ENCODE measurements at places on chromosomes 12 and 14. TPM values are rescaled to one million over a fixed set of nuclear protein-coding genes. Genes with fewer than 3 reads are reported as not detected.

DNA sequence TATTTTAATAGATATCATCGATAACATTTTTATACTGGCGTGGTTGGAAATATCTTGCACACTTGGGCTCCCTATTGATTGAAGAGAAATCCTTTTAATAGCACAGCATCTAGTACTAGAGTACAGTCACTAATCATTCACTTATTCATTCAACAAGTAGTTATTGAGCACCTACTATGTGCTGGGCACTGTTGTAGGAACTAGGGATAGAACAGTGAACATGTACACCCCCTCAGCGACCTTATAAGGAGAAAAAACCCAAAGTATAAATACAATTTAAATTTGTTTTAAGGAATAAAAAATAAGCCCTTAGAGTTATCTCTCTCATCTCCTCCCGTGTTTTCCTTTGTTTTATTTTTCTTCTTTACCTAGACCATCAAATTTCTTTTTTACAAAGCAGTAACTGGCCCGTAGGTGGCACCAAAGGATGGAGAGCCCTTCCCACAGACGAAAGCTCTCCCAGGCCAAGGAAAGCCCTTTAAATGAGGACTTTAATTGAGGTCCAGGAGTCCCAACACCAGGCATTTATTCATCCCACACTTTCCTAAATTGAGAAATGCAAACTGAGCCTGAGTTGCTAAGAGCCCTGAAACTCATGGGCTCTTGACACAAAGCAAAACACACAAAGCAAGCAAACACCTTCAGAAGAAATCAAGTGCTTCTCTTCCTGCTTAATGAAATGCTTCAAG is 29.0 kb downstream of the PEBP1 start:
- no peak overlapping the region for H3K4me3 ChIP-seq
- peaks cover 26% of the 10 kb centered on the region for H3K36me3 ChIP-seq
- no peak overlapping the region for H3K27ac ChIP-seq
- DNase-seq, result no peak
- no peaks in the 10 kb centered on the region for H3K27me3 ChIP-seq

DNA sequence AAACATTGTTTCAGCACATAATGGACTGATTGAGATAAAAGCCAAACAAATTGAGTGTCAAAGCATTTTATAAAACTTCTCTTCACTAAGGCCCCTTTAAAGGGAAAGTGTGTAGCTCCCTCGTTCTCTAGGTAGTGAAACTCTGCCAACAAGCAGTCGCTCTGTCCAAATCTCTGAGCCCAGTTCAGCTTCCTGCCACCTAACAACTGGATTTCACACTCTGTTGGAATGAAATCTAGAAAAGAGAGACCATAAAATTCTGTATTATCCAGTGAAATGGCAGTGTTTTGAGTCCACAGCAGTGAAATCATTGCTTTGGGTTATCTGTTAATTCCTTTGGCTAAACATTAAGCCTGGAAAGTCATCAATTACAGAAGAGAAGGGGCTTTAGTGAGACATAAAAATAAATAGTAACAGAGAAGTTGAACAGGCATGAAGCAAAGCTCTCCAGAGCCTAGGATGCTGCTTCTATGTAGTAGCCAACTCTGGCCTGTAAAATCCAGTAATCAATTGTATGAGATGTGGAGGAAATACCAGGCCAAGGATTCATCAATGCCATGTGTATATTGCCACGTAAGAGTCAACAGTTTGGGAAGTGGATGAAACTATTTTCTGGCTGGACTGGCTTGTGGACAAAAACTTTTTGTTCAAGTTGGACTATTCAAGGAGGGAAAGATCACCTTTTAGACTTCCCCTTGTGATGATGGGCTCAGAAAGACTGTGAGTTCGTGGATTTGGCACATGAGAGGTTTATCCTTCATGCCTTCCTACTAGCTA is 122.5 kb downstream of the WIF1 start:
- no peak overlapping the region for H3K27ac ChIP-seq
- H3K4me3 ChIP-seq, result no peak overlapping the region
- H3K4me1 ChIP-seq, result no peaks in the 10 kb centered on the region
- peaks cover 35% of the 10 kb centered on the region for H3K27me3 ChIP-seq

DNA sequence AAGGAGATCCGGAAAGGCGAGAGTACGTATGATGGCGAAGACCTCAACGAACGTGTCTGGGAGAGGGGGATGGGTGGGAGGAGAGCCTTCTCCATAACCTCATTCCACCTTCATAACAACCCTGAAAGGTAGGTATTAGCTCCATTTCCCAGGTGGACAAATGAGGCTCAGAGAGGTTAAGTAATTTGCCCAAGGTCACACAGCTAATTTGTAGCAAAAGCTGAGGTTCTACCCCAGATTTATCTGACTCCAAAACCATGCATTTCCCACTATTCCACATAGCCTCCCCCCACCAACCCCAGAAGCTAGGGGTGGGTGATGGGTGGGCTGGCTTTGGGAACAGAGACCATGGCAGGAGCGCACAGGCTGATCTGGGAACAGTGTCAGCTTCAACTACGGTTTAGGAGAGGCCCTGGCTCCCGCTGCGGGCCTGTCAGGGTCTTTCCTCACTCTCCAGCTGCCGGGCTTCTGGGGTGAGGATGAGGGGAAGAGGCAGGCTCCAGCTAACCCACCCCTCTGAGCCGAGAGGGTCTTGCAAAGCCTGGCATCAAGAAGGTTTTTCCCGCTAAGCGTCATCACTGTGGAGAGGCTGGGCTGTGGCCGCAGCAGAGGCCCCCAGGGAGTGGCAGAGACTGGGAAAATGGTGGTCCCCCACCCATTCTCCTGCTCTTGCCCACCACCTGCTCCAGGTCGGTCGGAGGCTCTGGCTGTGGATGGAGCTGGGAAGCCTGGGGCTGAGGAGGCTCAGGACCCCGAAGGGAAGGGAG is 8.9 kb downstream of the CHGA start:
- no peaks in the 10 kb centered on the region for H3K4me1 ChIP-seq
- DNase-seq, result no peak
- H3K27me3 ChIP-seq, result no peaks in the 10 kb centered on the region
- no peaks in the 10 kb centered on the region for H3K36me3 ChIP-seq
- H3K4me3 ChIP-seq, result no peak overlapping the region

DNA sequence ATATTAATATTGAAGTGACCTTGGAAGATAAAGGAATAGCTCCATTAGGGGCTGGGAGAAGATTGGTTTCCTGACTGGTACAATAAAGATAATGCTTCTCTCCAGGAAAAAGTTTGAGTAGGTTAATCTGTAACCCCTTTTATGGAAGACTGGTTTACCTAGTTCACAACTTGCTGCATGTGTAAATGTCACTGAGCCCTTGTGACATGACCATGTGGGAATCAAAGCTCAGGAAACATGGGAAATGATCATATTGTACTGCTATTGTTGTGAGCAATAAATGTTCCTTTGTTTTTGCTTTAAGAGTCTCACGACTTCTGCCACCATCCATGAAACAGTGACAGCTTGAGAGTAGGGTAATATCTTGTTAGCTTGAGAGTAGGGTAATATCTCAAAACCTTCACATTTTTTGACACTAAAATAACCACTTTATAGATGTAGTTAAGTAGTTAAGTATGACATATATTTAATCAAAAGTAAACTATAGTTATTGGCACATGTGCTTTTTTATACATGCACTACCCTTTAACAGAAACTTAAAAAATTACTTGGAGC is 1338.6 kb downstream of the FSCB start:
- H3K36me3 ChIP-seq, result no peaks in the 10 kb centered on the region
- no peaks in the 10 kb centered on the region for H3K27me3 ChIP-seq
- no peak overlapping the region for H3K27ac ChIP-seq
- no peak overlapping the region for H3K4me3 ChIP-seq
- DNase-seq, result no peak

GRCh38 chr12:60148109-60148508 is 552.3 kb downstream of the SLC16A7 start:
- no peaks in the 10 kb centered on the region for H3K27me3 ChIP-seq
- DNase-seq, result no peak
- no peak overlapping the region for H3K27ac ChIP-seq
- no peaks in the 10 kb centered on the region for H3K36me3 ChIP-seq

DNA sequence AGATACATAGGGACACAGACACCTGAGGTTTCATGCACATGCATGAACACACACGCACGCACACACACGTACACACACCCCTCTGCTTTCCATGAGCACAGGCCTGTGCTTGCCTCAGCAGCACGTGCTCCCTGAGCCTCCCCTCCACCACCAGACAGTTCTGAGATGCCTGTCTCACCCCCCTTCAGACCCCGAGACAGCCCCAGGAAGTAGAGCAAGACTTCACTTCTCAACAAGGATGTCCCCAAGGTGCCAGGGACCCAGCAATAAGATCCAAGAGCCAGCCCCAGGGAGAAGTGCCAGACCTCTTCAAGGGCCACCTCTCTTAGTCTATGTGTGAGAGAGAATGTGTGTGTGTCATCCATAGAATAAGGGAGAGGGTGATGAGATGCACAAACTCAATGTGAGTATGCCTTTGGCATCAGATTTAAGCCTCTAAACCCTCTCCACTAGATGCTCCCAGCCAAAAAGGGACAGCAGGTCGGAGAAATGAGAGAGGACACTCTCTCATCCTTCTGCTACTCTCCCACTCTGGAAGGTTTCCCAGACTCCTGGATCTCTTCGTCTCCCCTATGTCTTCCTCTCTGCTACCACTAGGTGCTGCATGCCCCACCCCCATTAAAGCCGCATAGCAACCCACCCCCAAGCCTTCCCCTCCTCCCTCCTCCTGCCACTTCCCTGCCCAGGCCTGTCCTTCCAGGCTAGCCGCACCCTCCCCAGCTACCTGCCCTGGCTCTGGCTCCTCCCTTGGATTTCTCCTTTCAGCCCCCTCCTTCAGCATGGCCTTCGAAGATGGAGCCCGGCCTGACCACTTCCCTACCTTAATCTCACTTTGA is 7.7 kb downstream of the RARG start:
- no peaks in the 10 kb centered on the region for H3K27me3 ChIP-seq
- H3K4me3 ChIP-seq, result peak overlapping the region; percentile 48
- peaks cover 4% of the 10 kb centered on the region for H3K36me3 ChIP-seq
- DNase-seq, result no peak
- H3K4me1 ChIP-seq, result peaks cover 59% of the 10 kb centered on the region
- peak overlapping the region; percentile 76 for H3K27ac ChIP-seq

Gene RASSF9
- total RNA-seq, result not detected

Gene MMP14
- total RNA-seq, result 6.8 TPM

Gene KLRC3
- total RNA-seq, result 2.5 TPM
